MV-4-11 (cell line): ENCODE measurements at places on chromosomes 13 and 19.

DNA sequence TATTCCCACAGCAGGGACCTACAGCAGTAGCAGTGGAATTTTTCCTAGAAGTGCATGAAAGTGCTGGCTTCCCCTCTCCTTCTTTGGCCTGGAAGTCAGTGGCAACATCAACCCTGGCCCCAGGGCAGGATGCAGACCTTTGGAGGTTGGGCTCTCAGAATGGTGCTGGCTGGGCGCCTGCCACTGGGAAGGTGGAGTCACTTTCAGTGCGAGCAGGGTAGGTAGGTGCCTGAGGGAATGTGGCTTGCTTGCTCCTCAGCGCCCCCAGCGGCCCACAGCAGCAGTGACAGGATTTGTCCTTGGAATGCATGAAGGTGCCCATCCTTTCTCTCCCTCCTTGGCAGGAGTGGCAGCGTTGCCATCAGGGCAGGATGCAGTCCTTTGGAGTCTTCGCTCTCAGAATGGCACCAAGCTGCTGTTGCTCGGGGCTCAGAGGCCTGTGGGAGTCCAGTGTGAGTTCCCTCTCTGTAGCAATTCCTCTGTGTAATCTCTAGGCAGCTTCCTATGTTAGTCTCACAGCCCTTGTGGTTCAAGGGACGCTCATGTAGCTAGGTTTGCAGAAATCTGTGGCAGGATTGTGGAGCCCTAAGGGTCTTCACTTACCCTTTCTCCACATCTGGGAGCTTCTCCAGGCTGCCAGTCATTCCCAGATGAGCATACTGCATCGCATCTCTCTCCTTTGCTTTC, 354.4 kb upstream of the DACH1 start:
- DNase-seq: no peak

GRCh38 chr19:18312092-18312534, 10.8 kb downstream of the LSM4 start:
- DNase-seq: no peak

DNA sequence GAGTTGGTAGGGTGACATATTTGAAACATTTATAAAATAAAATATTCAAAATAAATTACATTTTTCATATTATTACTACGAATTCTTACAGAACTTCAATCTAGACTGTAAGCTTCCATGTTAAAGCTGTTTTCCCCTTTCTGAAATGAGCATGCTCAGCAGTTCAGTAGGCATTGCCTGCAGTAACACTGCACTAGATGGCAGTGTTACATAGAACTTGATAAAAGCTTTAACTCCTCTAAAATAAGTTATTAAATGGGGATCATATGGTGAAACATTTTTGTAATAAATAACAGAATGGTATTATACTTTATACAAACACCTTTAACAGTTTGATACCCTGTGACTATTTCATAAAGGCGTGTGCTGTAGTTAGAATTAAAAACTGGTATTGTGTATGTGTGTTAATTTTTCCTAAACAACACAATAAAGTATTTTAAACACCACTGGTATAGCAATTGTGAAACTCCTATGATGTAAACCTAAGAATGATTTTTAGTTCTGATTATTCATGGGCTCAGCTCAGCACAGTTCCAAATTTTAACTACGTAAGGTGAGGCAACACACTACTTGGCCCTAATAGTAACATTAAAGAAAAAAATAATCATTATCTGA, 11.6 kb upstream of the GPR18 start:
- peak; percentile 71 for DNase-seq

DNA sequence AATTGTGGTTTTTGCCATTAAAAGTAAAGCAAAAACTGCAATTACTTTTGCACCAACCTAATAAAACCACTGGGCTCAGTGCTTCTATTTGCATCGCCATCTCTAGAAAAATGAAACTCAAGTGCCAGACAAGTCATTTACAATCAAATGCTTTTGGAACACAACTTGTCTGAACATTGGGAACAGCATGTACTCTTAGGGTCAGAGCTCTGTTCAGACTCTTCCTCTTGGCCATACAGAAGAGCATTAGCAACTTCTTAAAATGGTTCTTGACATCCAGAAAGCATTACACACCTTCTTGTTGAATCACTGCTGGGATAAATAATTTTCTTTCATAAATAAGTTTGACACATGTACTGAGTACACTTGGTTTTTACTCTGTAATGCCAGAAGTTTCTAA, 272.5 kb downstream of the DCLK1 start:
- no peak for DNase-seq

GRCh38 chr19:2982983-2983350, 5.6 kb downstream of the TLE6 start:
- DNase-seq: no peak

DNA sequence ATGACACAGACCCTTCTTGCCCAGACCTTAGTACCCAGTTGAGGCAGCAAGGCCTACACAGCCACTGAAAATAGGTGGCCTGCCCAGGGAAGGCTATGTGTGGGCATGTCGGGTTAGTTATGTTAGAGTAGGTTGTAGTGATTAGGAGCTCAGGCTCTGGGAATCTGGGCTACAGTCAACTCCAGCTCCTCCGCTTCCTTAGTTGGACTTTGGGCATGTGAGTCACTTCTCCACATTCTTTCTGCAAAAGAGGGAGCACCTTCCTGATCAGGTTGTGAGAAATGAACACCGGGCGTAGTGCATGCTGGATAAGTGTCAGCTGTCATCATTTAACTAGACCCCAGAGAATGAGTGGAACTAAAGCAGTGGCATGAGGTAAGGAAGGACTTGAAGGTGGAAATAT, 64.8 kb downstream of the ARHGAP35 start:
- no peak for DNase-seq

DNA sequence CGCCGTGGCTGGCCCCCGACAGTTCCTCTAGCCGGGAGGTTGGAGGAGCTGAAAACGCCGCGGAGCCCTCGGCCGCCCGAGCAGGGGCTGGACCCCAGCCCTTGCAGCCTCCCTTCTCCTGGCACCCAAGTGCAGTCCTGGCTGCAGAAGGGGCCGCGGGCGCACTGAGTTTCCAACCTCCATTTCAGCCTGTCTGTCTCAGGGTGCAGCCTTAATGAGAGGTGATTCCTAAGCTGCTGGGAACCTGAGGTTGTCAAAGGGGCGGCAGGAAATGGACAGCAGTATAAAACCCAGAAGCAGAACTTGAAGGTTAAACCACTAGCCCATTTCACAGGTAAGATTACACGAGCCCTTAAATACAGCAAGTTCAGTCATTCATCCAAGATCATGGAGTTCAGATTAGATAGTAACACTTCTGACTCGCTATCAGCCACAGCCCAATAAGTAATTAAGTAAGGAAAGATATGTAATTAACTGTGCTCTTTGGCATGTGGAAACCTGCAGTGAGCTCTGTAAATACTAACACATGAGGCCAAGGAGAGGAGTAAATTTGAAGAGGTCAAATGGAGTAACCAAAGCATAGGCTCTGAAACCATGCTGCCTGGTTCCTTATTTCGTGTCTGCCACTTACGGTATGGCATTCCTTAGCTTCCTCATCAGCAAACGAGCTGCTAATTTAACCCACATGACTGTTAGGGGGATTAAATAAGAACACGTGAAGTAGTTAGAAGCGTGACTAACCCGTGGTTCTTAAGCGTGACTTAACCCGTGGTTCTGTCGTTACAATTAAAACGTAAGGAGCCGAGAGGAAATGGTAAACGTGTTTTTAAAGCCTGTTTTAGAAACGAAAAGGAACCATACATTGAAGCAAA, 686 bp downstream of the SETDB2 start:
- DNase-seq: peak; percentile 99

- DNase-seq: peak; percentile 29
Measured at GRCh38 chr19:36136964-36137686, 2.7 kb upstream of the CAPNS1 start.

- no peak for DNase-seq
Measured at GRCh38 chr13:24680258-24680920, at the start of gene ATP12A. TSS of gene ATP12A (plus strand) at chr13:24680408. CDS start at chr13:24680744, 336 bp downstream.

DNA sequence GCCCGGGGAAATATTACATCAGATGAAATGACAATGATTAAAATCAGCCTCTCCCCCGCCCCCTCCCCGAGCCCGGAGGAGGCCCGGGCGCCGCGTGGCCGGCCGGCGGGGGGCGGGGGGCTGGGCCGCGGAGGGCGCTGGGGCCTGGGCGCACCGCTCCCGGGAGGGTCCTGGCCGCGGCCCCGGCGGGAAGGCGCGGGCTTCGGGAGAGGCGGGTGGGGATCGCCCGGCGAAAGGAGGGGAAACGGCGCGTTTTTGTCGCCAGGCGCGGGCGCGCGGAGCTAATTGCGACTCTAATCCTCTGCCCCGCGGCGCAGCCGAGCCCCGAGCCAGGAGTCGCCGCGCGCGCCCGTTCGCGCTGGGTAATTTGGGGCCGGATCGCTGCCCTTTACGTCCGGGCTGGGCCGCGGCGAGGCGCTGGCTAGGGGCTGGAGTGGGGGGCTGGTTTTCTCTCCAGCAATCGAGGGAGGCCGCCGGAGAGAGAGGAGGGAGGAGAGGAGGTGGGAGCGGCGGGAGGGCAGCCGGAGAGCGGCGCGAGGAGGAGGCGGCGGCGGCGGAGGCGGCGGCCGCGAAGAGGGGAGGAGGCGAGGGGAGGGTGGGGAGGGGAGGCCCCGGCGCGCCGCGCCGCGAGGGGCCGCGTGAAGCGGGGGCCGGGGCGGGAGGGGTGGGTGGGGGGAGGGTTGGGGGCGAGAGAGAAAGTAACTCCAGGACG, at the start of gene KCTD15:
TSS of gene KCTD15 (plus strand) at position 707 of the 712 bp plus-strand sequence. CDS start 3,585 bp downstream, outside the sequence.
- no peak for DNase-seq

- DNase-seq: no peak
Measured at GRCh38 chr13:52837850-52838249, 10.6 kb downstream of the PCDH8 start.

- no peak for DNase-seq
Measured at GRCh38 chr19:48623556-48624066, 4.3 kb downstream of the SPHK2 start.

DNA sequence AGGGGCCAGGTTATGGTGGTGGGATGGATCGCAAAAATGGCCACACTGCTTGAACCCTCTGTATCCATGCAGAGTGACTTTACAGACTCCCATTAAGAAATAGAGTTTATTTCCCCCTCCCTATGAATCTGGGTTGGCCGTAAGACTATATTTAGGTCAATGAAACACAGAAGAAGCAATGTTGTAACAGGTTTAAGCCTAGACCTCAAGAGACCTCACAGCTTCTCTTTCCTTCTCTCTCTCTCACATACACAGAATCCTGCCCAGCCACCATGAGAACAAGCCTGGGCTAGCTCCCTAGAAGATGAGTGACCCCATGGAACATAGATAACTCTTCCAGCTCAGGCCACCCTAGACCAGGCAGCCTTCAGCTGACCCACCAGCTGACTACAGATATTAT, 21.0 kb upstream of the FBL start:
- DNase-seq: peak; percentile 70

GRCh38 chr19:38710928-38711725, 33.1 kb downstream of the CAPN12 start:
- no peak for DNase-seq
